ENCODE measurements at places on chromosomes 4 and X.
A peak's percentile ranks its signal among the peaks of the same experiment; 100 is the strongest.

DNA sequence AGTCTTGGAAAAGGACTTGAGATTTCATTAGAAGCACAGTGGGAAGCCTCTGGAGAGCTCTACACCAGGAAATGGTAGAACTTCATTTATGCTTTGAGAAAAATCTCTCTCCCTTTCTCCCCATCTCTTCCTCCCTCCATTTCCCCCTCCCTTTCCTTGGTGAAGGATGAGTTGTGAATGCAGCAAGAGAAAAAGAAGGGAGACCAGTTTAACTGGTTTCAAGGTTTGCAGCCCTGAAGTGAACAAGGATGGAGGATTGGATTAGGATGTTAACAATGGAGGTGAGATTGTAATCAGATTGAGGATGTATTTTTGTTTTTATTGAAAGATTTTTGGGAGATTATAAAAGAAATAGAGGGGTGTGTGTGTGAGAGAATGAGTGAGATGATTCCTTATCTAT is 99.5 kb downstream of the ANK2 start:
- no peak for DNase-seq

- DNase-seq: no peak
Measured at GRCh38 chrX:130563476-130563875, 161.7 kb downstream of the RBMX2 start.

DNA sequence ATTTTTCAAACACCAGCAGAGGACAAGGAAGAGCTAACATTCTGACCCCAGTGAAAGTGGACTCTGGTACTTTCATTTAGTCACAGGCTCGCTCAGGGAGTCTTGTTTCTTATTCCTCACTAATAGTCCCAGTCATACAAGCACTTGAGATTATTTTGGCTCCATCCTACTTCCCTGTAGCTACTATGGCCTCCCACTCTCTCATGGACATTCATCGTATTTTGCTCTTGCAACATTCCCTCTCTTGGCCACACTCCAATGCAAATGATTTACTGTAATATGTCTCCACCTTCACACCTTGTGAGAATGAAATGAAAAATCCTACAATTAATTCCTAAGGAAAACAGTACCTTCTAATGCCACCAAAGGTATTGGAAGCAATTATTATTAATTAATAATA is 21.3 kb downstream of the PLRG1 start:
- DNase-seq: no peak

DNA sequence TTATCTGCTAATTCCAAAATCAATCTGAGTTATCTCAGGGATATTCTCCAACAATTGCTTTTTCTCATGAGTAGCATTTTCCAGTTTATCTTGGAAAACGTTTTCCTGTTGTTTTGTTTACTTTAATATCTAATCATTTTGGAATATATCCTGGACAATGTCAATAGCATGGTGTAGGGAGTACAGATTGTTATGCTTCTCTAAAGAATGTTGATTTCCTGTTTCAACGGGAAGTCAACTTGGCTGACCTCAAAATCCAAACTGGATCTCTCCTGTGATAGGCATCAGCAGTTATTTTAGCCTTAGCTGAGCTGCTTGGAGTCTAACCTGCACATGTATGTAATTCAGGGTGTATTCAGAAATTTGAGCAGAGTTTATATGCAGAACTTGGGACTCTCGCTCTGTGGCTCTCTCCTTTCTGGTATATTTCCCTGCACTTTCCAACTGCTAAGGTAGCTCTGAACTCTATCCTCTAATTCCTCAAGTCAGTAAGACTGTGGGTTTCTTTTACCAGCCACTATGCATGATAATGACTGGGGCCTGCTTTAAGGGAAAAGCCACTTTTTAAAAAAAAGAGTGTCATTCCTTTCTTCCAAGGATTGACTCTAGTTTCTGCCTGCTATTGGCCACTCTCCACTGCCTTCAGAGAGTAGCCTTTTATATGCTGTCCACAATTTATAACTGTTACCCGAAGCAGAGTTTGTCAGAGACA is 7.7 kb downstream of the PRSS48 start:
- no peak for DNase-seq

DNA sequence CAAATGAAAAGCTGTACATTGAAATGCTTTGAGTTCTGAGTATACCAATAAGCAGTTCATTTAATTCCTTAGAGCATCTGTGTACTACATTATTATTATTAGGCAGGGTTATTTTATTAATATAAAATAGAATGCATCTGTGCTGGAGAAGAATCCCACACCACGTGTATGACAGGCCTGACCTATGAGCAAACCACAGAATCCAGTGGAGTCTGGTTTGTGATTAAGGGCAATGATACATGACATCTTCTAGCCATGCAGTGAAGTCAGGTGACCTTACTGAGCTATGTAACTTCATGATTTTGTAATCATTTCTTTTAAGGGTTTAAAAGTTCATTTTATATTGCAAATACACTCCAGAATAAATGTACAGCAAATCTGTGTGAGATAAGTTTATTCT is 1165.0 kb upstream of the TENM3 start:
- DNase-seq: peak; percentile 55

DNA sequence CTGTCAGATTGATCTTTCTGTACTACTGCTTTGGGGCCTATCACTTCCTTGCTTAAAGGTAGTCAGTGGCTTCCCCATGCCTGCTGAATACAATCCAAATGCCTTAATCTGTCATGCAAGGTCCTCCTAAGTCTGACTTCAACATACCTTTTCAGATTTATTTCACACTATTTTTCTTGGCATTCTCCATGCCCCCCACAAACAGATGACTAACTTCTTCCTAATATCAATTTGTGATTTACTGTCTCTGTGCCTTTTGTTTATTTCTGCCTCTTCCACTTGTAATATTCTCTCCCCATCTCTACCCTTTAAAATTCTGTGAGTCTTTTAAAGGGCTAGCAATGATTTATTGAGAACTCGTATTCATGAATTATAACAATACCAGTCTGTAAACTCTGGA is 41.8 kb downstream of the OCRL start:
- peak; percentile 17 for DNase-seq

DNA sequence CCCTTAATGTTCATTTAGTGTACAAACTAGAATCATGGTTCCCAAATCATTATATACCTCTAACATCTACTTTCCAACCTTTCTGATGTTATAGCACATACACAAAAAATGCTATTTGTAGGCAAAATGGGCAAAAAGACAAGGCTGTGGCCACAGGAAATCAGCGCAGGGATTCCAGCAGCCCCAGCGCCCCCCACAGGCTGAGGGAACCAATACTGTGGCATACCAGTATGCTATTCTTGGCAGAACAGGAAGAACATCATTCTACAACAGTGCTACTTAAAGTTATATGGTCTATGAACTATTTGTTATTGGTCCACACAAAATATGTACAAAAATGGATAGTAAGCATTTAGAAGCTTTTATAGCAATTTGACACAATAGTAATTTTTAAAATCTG is 25.3 kb downstream of the STEEP1 start:
- no peak for DNase-seq

DNA sequence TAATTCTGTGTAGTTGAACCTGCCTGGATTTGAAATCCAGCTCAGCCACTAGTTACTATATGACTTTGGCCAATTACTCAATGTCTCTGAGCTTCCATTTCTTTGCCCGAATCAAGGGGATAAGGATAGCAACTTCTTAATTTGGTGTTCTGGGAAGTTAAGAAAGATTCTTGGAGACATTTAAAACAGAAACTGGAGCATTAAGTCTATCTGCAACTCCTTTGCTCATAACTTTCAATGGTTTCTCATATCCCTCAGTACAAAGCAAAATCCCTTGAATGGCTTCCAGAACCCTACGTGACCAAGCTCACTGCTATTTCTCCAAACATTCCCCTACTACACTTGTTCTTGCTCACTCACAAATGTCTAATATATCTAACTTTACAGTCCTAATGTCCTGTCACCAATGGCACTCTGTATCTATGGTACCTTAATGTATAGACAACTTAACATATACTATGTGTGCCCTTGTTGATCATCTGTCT is 849.1 kb upstream of the SLIT2 start:
- peak; percentile 17 for DNase-seq

- DNase-seq: peak; percentile 27
Measured at GRCh38 chr4:123444290-123444731, 47.7 kb downstream of the SPRY1 start.

GRCh38 chr4:105815701-105816100 is 79.6 kb upstream of the NPNT start:
- no peak for DNase-seq

GRCh38 chr4:147456706-147457105 is 24.2 kb upstream of the EDNRA start:
- no peak for DNase-seq

- peak; percentile 89 for DNase-seq
Measured at GRCh38 chr4:39044364-39044955, 12.3 kb upstream of the TMEM156 start.

All from fibroblast of skin of abdomen (primary cell).